ENCODE measurements at places on chromosomes 5 and 9.

DNA sequence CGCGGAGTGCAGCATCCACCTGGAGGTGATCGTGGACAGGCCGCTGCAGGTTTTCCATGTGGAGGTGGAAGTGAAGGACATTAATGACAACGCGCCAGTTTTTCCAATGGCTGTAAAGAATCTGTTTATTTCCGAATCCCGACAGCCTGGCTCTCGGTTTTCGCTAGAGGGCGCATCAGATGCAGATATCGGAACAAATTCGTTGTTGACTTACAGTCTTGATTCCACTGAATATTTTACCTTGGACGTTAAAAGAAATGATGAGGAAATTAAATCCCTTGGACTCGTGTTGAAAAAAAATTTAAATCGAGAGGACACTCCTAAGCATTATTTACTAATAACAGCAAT lies 611 bp downstream of the PCDHA3 start:
- DNase-seq, result no peak

DNA sequence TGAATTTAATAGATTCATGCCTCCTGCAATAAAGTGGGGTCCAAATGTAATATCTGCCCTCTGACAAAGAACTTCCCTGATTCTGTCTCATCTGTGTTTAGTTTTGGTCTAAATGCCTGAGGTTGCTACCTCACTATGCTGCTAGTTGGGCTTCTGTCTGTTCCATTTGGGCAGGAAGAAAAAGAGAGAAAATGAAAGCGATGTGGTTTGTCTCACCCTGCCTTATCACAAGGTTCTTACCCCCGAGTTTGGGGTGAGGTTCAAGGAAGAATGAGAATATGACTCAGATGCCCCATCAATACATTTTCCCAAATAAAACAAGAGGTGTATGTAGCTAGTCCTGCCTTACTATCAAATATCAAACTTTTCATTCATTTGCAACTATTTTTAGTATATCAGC lies 132.1 kb upstream of the MTAP start:
- no peak for DNase-seq

DNA sequence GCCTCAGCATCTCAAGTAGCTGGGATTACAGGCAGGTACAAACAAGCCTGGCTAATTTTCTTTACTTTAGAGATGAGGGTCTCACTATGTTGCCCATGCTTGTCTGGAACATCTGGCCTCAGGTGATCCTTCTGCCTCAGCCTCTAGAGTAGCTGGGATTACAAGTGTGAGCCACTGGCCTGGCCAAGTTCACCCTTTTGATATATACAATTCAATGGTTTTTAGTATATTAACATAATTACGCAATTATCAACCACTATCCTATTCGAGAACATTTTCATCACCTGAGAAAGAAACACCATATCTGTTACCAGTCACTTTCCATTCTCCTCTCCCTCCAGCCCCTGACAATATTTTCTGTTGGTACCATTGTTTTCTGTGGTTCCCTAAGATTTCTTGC lies 3.7 kb upstream of the CDC23 start:
- DNase-seq, result no peak

- no peak for DNase-seq
Observed at GRCh38 chr5:4205398-4205797, 609.8 kb downstream of the IRX1 start.

DNA sequence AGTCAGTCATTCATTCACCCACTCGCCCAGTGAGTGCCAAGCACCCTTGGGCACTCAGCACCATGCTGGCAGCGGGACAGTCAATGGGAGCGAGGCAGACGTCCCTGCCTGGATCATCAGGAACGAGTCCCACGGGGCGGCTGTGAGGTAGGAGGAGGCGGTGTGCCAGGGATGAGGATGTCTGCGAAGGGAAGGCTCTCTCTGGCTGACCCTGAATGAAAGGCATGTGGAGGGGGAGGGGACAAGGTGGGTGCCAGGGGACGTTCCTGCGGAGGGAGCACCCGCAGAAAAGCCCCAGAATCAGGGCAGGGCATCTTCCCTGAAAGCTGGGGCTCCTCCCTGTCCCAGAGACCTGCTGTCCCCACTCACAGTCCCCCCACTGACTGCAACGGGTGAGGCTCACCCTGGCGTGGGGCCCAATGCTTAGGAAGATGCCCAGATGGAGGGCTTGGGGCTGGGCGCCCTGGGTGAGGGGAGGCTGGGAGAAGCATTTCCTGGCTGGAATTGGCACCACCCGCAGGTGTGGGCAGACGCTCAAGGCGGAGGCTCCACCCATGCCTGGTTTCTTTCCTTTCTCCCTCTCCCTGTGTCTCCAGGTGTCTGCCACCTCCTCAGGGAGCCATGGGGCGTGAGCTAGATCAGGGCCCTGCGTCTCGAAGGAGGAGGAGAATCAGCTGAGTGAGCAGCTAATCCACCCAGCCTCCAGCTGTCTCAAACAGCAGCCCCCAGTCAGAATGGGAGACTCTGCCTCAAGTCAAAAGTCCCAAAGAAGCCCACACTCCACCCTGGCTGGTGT lies 179.0 kb upstream of the PPP1R26 start:
- no peak for DNase-seq

- DNase-seq, result no peak
Observed at GRCh38 chr5:149794487-149794971, 64.4 kb downstream of the PPARGC1B start.

DNA sequence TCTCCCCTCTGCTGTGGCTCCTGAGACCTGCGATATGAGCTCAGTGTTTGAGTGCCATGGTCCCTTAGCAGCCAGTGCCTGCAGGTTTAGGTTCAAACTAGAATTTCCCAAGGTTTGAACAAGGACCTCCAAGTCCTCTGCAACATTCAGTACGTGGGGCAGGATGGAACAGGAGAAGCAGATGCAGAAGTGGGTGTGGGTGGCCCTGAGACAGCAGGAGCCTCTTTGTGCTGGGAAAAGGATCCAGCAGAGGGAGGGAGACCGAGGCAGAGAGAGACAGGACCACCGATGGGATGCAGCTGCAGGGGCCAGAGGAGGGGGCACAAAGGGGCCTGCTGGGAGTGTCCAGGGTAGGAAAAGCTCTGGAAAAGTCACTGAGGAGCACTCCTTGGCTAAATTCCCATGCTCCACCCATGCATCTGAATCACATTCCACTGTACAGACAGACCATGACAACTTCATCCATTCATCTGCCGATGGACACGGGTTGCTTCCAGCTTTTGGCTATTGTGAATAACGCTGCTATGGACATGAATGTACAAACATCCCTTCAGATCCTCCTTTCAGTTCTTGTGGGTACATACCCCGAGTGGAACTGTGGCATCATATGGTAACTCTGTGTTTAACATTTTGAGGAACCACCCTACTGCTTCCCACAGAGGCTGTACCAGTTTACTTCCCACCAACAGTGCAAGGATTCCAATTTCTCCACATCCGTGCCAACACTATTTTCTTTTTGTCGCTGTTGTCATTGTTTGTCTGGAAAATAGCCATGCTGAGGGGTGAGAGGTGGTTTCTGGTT lies 26.7 kb upstream of the SUSD3 start:
- no peak for DNase-seq

DNA sequence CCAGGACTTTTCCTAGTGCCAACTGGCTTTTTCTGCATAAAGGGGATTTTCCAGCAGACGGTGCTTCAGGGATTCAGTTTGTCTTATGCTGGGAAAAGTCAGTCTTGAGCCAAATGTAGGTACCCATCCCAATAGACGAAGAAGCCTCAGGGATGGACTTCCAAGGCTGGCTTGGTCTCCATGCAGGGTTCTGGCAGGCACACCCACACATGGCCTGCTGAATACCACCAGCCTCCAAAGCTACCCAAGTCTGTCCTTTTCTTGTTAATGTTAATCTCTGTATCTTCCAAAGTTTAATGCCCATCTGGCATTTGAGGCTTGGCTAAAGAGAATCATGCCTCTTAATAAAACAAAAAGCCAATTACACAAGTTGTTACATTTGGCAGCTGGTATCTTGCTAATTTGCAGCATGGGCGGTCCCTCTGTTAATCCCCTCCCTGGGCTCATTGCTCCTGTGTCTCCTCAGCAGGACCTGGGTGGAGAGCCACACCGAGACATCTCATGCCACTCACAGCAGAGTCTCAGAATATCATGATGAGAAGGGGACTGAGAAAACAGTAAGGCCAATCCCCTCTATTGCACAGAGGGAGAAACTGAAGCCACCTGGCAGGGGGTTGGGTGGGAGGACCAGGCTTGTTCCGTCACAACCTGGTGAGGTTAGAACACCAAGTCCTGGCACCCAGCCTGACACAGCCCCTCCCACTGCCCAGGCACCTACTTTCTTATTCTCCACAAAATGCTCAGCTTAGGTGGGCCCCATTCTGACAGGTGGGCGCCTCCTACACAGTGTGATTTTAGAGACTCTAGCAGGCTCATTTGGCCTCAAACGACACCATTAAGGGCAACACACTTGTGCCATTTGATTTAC lies 243.2 kb downstream of the FSTL4 start:
- DNase-seq, result no peak

- DNase-seq, result no peak
Observed at GRCh38 chr5:158819095-158819494, 280.6 kb downstream of the EBF1 start.

GRCh38 chr9:111630182-111630963 lies 761 bp upstream of the DNAJC25 start:
- DNase-seq, result no peak

DNA sequence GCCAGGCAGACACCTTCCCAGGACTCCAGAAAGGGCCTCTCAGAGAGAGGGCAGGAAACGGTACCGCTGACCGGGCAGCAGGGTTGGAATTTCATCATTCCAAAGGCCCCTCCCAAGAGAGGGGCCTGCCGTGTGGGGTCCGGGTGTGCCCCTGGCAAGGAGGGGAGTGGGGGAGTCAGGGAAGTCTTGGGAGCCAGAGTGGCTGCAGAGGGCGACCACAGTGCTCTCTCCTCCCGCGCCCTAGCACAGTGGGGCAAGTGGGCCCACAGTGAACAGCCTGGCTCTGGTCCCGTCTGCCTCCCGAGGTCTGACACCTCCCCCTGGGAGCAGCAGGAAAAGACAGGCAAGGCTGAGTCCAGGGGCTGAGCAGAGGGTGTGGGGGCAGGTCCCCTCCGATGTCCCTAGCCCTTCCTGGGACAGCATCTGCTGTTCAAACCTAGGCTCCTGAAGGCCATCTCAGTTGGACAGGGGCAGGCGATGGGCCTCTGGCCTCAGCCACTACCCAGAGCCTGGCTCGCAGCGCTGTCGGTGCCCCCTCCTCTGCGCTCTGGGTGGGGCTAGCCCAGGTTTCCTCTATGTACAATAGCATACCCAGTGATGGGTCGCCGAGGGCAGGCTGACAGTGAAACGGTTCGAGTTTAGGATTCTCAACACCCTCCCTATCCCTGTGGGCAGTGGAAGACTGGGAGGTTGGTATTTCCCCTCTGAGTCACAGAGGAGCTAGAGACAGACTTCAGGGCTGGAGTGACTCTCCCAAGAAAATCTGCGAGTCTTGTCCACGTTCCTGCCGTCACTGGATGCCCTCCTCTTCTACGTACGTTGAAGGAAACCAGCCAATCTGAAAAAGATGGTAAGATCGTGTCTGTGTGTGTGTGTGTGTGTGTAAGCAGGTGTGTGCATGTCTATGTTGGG lies 25.4 kb upstream of the SARDH start:
- DNase-seq, result no peak

DNA sequence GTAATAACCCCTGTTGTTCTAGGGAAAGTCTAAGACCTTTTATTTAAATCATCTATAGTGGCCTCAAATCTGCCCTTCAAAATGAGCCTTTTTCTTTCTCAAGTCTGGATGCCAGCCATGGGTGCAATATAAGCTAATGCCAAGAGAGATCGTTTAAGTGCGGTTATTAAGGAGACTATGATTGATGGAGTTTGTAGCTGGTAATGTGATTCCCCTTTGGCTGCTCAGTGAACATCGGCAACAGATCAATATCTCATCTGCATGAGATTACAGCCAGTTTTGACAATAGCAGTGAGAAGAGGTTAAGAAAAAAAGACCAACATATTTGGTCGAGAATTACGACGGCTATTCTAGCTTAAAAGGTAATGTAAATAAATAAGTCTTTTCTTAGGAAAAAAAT lies 1049.4 kb upstream of the NUDT12 start:
- no peak for DNase-seq

DNA sequence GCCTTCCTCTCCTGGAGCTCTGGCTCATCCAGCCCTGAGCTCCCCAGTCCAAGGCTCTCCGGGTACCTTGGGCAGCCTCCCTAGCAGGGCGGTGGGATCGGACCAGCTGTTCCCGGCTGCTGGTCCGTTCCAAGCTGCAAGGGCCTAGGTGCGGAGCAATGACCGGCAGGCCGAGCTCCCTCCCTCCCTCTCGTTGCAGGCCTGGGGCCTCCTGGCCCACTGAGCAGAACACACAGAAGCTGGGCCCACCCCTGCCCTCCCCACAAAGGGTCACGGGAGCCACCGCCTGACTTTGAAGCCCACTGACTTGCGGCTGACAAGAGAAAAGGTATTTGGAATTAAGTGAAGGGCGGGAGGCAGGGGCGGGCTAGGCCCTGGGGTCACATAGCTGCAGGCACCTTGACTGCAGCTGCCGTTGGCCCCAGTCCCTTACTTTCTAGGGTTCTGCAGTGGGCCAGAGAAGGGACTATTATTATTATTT lies 104.7 kb upstream of the IER5L start:
- DNase-seq, result no peak

DNA sequence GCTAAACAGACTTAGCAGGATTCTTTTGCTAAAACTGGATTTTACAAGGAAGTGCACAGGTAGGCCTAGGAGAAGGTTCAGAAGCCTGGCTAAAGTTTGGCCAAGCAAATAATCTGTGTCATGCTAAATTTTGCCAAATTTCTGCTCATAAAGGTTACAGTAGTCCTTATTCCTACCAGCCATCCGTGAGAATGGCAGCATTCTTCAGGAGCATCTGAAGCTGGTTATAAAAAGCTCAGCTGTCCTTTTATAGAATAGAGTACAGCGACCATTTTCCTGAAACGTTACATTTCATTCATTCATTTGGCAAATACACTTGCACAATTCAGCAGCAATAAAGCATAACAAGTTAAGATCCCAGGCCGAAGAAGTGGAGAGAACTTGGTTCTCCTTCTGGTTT lies 6.9 kb downstream of the GSN start:
- DNase-seq, result no peak

- no peak for DNase-seq
Observed at GRCh38 chr5:68744206-68744605, 349.6 kb upstream of the SLC30A5 start.

DNA sequence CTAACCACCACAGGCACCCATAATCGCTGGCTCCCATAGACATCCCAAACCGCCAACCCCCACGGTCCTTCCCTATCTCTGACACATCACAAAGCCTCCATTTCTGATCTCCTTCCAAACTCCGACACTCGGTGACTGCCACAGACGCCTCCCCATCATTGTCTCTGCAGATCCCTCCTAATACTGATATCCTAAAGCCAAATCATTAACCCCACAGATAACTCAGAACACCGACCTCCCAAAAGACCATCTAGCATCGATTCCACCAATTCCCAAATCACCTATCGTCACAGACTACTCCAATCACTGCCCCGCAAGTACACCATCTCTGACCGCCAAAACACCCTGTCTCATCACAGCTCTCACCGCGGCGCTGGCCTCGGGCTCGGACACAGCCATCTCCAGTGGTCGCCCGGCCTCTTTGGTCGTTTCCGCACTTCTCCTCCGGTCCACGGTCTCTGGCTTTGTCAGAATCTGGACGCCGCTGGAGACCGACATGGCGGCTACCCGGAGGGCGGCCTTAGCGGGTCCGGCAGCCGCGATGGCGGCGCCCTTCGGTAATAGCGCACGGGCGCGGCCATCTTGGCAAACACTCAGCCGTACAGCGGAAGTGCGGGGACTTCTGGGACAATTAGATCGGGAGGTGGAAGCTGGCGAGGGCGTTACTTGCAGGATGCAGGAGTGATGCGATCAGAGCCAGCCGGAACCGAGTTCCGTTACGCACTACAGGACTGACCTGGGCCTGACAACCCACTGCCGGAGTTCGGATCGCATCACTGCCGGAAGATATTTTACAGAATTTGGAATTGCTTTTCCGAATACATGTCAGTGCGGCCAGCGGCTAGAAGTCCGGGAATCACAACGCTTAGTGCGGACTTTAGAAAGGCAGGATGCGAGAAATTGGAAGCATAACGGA lies at the start of gene ZFP37:
ZFP37 (minus strand) TSS at position 534 of the 916 bp plus-strand sequence; CDS start at position 498, 36 bp downstream.
- DNase-seq, result no peak
